Fibroblast of mammary gland (primary cell): ENCODE measurements at places on chromosomes 2 and 18.
A peak's percentile ranks its signal among the peaks of the same experiment; 100 is the strongest.

DNA sequence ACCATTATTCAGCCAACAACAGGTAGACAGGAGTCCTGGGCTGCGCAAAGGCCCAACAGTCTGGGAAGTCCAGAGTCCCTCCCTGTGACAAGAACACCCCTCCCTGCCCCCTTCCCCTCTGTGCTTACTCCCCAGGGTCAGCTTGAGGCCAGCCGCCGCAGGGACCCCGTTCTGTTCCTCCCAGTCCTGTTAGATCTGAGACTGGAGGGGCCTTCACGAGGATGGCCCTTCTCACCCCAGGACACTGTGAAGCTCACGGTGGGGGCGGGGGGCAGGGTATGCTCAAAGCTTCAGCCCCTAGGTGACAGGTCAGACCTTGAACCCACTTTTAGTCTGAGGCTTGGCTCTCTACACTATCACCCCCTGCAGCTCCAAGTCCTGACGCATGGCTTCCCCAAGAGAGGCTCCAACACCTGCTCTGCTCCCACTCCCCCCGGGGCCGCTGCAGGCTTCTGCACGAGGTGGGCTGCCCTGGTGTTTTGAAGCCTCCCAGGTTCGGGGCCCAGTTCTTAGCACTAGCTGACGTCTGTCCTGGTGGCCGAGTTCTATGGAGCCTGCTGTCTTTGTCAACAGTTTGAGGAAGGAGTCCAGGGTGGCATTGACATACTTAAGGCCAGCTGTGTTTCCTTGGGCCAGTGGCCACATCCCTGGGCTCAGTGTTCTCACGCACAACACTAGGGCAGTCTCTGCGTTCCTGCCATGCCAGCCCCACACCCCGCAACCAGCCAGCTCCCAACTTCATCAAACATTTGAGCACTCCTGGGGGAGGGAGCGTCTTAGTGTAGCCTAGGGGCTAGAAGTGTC lies 37.2 kb upstream of the HPCAL1 start:
- no peak for DNase-seq

- no peak for DNase-seq
Measured at GRCh38 chr2:50355891-50356290, 676.0 kb downstream of the NRXN1 start.

GRCh38 chr2:64828261-64828660 lies 160.9 kb upstream of the SLC1A4 start:
- DNase-seq, result no peak

GRCh38 chr2:32008805-32009515 lies 1.8 kb downstream of the MEMO1 start:
- peak; percentile 27 for DNase-seq

DNA sequence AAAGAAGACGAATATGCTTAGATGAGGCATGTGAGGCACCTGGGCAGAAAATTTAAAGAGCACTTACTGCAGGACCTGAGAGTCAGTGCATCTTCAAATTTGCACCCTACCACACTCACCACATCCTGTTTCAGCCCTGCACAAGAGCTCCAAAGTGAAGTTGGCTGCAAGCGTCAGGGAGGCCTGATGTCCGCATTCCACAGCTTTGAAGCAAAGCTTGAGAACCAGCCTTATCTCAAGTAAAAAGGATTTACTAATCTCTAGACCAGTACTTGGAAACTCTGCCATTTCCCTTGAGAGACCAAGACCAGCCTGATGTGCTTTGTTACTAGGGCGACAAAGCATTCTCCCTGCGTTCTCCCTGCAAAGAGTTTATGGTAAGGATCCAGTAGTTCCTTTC lies 3.4 kb upstream of the ASNSD1 start:
- DNase-seq, result no peak

DNA sequence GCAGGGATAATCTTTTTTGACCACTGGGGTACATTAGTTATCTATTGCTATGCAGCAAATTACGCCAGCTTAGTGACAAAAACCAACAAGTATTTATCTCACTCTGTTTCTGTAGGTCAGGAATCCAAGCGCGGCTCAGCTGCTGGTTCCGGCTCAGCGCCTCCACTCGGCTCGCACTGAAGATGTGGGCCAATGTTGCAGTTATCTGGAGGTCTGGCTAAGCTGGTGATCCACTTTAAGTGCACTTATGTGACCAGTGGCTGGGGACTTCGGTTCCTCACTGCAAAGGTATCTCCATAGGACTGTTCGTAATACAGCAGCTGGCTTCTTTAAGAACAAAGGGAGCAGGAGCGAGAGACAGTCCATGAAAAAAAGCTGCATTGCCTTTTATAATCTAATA lies 591.9 kb downstream of the TMEM182 start:
- no peak for DNase-seq

DNA sequence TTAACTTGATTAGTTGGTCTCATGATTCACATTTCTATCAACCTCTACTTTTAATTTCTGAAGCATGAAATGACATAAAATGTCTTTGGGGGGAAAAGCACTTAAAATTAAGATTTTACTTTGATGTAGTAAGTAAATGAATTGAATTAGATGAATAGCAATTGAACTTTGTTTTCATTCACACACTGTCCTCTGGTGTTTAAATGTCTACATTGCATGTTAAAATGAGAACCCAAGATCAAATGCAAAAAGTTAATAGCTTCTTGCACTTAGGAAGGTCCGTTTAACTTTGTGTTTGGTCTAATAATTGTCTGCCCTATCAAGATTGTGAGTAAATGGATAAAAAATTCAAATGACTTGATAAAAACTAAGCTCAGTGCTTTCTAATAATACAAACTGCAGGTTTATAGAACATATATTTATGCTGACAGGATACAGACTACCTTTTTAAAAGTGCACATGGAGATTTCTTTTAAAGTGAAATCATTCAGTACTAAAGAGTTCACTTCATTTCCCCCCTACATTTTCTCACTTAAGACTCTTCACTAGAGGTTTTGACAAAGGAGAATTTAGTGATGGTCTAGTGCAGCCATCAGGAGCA lies 156.2 kb upstream of the NABP1 start:
- peak; percentile 59 for DNase-seq

DNA sequence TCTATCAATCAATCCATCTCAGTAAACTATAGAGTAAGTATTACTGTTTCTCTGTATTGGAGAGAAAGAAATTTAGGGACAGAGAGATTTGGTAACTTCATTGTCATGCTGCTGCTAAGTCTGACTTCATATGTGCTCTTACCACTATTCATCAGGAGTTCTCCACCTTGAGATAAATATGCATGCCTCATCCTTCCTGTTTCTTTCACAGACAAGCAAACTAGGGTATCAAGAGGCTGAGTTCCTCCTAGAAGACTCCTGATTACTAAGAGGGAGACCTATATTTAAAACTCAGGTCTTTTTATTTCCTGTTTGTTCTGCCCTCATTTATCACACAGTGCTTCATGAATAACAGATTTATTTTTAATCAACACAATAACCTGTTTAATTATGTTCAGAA lies 34.1 kb downstream of the RIT2 start:
- no peak for DNase-seq

GRCh38 chr2:196534495-196534894 lies 105.0 kb upstream of the CCDC150 start:
- no peak for DNase-seq

DNA sequence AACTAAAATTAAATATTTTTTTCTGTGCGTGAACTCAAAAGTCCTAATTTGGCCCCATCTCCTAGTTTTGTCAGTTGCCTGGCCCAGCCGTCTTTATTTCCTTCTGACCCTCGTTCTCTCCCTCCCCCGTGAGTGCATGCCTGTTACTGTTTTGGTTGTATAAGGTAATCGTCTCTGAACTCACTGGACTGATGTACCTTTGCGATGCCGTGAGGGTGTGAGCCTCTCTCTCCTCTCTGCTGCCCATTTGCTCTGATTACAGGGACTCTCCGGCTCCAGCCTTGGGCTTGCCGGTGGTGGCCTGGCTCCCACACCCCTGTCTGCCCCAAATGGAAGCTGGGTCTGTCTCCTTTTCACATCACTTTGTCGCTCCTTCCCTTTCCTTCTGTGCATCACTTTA lies 66.5 kb upstream of the RBM44 start:
- no peak for DNase-seq

DNA sequence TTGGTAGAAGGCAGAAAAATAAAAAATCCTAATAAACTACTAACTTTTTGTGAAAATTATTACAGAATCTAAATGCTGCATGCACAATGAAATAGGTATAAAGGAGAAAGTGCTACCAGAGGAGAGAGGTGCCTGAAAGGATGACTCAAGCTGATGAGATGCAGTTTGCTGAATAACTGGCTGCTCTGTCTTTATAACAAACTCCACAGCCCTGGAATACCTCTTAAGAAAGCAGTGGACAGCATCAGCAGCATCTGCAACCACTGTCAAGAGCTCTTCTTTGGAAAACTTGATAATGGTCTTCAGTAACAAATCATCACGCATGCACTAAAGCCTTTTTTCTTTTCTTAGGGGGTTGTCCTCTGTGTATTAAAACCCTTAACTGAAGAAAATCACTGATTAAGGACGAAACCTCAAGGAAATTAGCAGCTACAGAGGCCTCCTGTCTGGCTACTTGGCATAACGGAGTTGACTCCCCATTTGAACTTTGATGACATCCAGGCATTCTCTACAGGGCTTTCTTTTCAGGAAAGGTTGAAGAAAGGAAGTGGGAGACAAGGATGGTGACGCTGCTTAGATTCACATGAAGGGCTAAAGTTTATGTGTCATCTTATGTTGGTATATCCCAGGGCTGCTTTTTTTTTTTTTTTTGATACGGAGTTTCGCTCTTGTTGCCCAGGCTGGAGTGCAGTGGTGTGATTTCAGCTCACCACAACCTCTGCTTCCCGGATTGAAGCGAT lies 28.8 kb downstream of the WDFY1 start:
- no peak for DNase-seq

GRCh38 chr2:197081294-197081693 lies 154.8 kb upstream of the PGAP1 start:
- no peak for DNase-seq

DNA sequence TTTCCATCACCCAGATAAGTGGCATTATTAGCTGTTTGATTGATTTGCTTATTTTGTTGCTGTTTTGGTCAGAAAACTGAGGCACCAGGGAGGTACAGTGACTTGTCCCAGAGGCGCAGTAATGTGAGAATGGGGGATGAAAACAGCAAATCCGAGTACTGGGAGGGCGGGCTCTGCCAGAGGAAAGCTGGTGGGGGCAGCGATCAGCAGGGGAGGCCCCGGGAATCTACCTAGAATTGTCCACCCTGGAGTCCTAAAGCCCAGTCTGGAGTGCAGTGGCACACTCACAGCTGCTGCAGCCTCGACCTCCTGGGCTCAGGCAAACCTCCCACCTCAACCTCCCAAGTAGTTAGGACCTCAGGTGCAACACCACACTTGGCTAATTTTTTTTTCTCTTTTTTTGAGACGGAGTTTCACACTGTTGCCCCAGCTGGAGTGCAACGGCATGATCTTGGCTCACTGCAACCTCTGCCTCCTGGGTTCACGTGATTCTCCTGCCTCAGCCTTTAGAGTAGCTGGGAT lies 17.0 kb upstream of the PTMA start:
- DNase-seq, result no peak

GRCh38 chr2:191869781-191870180 lies 22.9 kb upstream of the CAVIN2 start:
- DNase-seq, result peak; percentile 56

- DNase-seq, result no peak
Measured at GRCh38 chr2:211946960-211947359, 591.6 kb downstream of the ERBB4 start.

GRCh38 chr2:206556357-206556949 lies 85.8 kb upstream of the FAM237A start:
- peak; percentile 62 for DNase-seq

GRCh38 chr2:235551965-235552364 lies 58.1 kb downstream of the AGAP1 start:
- peak; percentile 50 for DNase-seq

- DNase-seq, result peak; percentile 83
Measured at GRCh38 chr18:28176948-28177827, at the start of gene CDH2. Gene CDH2, minus strand, starts transcription at chr18:28177130. Its CDS starts 108 bp downstream, at chr18:28177022.

DNA sequence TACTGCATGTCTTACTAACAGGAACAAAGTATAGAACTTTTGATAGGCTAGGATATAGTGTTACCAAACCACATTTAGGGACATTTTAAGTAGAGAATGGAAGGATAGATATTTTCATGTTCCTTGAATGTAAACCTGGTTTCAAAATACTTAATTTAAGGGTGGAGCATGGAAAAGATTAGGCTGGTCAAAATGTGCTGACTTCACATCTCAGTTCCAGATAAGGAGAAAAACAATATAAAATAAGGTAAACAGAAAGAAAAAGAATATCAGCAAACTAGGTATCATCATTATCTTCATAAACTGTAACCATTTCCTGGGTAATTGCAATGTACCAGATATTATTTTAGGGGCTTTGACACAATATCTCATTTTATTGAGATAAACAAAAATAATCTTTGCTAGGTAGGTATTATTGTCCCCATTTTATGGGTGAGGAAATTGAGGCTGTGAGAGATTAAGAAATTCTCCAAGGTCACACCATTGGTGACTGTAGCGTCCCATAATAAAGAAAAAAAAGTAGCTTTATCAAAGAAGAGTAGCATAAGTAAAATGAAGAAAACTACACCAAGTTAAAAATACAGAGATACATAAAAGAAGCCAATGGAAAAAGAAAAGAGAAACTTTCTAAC lies 3.6 kb downstream of the PDE11A start:
- no peak for DNase-seq

- peak; percentile 26 for DNase-seq
Measured at GRCh38 chr2:19261061-19261460, 97.4 kb downstream of the OSR1 start.

DNA sequence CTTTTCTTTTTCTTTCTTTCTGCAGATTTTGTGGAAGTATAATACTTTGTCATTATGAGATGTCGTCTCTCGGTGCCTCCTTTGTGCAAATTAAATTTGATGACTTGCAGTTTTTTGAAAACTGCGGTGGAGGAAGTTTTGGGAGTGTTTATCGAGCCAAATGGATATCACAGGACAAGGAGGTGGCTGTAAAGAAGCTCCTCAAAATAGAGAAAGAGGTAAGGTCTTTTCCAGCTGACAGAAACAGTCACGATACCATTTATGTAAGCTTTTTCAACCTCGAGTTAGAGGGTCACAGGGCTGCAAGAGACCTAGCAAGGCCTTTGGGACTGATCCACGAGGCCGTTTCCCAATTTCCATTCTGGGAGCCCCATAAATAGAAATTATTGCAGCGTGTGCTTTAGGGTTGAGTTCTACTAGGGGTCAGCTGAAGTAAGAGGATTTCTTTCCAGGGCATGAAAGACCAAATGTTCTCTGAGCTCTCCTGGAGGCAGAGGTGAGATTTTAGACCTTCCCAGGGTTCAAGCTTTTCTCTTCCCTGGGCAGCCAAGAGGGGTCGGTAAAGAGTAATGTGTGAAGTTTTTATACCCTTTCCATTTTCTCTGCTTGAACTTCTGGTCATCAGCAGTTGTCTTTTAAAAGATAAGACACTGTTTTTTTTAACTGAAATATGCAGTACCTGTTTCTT lies 15.5 kb downstream of the MAP3K20 start:
- DNase-seq, result no peak

DNA sequence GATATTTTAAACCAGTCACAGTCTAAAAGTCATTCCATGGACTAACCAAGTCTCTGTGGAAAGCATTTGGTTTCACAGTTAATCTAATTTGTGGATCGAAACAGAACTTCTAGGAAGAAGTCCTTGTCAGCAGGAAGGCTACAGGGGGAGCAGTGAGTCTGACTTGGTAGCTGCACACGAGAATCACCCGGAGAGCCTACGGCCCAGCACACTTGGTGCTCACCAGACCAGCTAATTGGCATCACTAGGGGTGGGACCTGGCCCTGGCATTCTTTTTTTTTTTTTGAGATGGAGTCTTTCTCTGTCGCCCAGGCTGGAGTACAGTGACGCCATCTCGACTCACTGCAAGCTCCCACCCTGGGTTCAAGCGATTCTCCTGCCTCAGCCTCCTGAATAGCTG lies 97.7 kb downstream of the ZNF532 start:
- DNase-seq, result no peak
